T-helper 17 cell (primary cell): ENCODE measurements at places on chromosomes 11 and 22.
A peak's percentile ranks its signal among the peaks of the same experiment; 100 is the strongest.

DNA sequence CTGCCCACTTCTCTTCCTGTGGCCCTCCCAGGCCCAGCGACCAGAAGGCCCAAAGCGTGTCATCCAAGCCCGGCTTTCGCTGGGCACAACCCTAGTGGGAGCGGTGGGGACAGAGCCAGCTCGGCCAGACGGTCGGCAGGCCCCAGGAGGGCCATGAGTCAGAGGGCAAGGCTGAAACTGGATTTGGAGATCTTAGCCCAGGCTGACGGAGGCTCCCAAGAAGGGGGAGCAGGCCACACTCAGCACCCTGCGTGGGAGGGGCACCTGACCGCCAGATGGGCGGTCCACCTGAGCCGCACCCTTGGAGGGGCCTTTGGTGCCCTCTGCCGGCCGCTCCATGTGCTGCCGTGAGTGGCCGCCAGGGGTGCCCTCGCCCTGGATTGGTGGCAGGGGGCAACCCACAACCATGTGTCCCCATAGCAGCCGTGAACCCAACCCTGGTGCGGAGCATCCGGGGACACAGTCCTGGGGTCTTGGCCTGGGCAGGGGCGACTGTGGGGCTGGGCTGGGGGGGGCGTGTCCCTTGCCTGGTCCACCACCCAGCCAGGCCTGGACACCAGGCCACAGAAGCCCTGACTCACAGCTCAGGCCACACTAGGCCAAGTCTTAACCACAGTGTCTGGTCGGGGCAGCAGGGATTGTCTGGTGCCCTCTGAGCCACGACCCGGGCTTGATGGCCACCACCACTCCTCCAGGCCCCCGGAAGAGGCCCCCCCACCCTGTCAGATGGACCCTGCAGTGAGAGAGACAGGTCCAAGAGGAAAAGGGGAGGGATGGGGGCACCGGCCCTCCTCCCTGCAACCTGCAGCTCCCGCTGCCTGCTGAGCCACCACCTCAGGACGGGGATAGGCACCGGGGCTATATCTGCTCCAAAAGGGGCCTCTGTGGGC lies 19.2 kb upstream of the TALDO1 start:
- peaks cover 1% of the 10 kb centered on the region for H3K36me3 ChIP-seq
- no peak overlapping the region for H3K27ac ChIP-seq
- peaks cover 3% of the 10 kb centered on the region for H3K27me3 ChIP-seq
- H3K4me1 ChIP-seq, result peaks cover 6% of the 10 kb centered on the region
- H3K4me3 ChIP-seq, result peak overlapping the region; percentile 36

DNA sequence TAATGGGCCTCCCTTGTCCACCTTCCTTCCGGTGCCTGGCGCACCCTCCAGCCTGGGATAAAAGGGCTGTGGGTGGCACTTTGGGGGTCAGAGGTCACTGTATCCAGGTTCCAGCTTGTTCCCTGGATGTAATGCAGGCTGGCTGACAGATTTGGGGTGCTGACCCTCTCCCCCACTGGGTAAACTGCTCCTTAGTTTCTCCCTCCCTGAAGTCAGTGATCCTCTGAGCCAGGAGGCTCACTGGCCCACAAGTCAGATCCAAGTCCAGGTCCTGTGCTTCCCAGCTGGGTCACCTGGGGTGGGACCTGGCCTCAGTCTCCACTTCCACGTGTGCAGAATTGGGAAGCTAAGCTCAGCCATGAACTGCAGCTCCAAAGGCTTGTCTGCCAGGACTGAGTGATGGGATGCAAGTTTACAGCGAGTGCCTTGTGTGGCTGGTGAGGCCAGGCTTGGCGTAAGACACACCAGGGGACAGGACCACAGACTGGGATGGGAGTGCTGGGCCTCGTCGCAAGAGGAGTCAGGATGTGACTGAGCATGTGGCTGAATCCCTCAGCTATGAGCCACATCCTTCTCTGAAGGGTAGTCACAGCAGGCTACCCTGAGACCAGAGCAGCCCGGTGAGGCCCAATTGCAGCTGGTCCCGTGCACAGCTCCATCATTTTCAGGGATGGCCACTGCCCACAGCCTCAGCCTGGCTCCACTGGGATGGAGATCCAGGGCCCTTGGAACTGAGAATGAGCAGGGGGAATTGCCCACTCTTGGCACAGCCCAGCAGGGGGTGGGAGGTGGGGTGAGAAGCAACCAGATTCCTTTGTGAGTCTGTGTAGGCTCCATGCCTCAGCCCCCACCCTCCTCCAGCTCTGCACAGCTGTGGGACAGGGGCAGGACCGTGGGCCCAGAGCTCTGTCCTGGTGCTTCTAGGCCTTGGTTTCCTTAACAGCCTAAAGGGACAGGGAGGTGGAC lies 7.2 kb downstream of the SHISA8 start:
- peaks cover 21% of the 10 kb centered on the region for H3K4me1 ChIP-seq
- H3K27ac ChIP-seq, result peak overlapping the region; percentile 68
- H3K27me3 ChIP-seq, result peaks cover 20% of the 10 kb centered on the region
- no peak for DNase-seq
- peaks cover 2% of the 10 kb centered on the region for H3K36me3 ChIP-seq

DNA sequence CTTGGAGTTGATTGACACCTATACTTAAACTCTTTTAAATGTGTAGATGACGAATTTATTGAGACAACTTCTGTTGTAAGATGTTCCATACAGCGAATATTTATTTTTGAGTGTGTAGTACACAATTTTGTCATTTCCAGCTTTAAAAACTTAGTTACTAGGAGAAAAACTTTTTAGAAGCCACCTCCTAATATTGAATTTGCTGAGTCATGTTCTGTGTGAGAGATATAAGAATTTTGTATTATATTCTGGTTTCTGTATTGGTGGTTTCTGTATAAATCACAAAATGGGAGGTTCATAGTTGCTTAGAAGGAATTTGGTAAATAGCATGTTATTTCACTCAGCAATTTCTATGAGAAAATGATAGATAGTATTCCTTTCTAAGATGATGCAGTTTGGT lies 171.3 kb downstream of the WNT11 start:
- DNase-seq, result no peak
- no peak overlapping the region for H3K27ac ChIP-seq
- no peaks in the 10 kb centered on the region for H3K27me3 ChIP-seq
- H3K4me3 ChIP-seq, result no peak overlapping the region
- no peaks in the 10 kb centered on the region for H3K36me3 ChIP-seq
- H3K4me1 ChIP-seq, result peaks cover 4% of the 10 kb centered on the region

DNA sequence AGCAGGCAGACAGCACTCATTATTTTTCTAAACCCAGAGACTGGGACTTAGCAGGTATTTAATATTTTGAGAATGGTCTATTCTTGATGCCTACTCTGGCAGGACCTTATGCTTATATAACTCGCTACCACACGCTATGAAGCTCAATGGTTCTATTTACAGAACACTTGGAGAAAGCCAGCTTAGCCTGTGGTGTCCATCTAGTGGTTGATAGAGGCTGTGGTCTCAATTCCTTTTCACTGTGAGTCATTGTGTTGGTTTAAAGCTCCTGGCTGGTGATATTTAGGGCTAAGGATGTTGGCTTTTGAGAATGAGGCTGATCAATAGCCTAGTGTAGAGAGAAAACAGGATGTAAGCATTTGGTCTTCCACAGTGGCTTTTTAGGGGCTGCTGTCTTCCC lies 206.4 kb downstream of the DBX1 start:
- H3K27ac ChIP-seq, result no peak overlapping the region
- no peak for DNase-seq
- H3K36me3 ChIP-seq, result peaks cover 3% of the 10 kb centered on the region
- peaks cover 6% of the 10 kb centered on the region for H3K4me1 ChIP-seq

DNA sequence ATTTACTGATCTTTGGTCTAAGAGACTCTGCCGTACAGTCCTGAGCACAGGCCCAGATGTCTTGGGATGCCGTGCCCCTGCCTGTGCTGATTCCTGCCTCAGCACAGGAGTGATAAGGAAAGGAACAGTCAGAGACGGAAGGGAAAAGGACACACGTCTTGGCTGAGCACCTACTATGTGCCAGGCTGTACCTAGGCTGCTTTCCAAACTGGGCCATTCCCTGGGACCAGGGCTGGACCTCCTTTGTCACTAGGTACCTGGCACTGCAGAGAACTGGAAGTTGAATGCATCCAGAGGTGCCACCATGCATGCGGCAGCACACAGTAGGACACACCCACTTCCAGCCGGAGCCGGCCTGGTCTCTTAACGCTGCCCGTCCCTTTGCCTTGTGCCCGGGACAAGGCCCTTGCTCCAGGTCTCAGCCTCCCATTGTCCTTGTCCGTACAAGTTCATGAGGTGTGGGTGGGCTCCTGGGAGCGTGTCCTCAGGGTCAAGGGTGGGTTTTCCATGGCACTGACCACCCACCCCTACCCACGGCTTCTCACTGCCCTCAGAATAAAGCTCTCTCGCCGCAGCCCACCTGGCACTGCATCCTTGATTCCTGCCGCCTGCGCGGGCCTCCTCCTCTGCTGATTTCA lies 1.1 kb upstream of the SSTR3 start:
- H3K27me3 ChIP-seq, result no peaks in the 10 kb centered on the region
- no peak overlapping the region for H3K4me3 ChIP-seq
- no peaks in the 10 kb centered on the region for H3K36me3 ChIP-seq

DNA sequence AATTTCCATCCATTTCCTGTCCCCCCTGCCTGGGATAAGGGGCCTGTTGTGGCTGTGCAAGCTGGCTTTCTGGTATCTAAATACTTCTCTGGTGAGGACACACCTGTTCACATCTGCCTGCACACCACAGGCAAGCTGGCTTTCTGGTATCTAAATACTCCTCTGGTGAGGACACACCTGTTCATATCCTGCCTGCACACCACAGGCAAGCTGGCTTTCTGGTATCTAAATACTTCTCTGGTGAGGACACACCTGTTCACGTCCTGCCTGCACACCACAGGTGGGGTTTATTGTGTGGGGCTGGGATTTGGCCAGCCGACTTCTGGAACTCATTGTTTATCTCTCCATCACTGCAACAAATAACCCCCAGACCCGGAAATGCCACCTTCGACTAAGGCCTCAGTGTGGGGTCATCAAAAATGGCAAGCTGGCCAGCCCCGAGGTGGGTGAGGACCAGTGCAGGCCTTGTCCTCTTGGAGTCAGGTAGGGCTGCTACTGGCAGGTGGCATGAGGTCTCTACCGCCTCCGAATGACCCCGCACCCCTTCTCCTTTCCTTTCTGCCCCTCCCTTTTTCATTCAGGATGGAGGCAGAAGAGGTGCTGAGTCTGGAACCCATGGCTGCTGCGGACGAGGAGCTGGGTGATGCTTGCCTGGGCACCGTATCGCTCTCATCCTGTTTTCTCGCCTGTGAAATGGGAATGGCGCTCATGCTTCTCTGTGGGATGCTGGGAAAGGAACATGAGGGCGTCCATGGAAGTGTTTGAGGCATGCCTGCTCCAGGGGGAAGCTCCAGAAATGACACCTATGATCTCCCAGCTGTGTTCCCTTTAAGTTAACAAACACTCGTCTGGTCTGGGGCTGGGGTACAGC lies 43.5 kb upstream of the MYEOV start:
- H3K36me3 ChIP-seq, result peaks cover 4% of the 10 kb centered on the region
- H3K27me3 ChIP-seq, result peaks cover 34% of the 10 kb centered on the region
- no peaks in the 10 kb centered on the region for H3K4me1 ChIP-seq
- no peak overlapping the region for H3K27ac ChIP-seq

- H3K27ac ChIP-seq, result no peak overlapping the region
- H3K36me3 ChIP-seq, result no peaks in the 10 kb centered on the region
- no peak overlapping the region for H3K4me3 ChIP-seq
- DNase-seq, result no peak
- H3K4me1 ChIP-seq, result peaks cover 13% of the 10 kb centered on the region
- no peaks in the 10 kb centered on the region for H3K27me3 ChIP-seq
These were observed 37.3 kb upstream of the CXCR5 start for GRCh38 chr11:118846181-118846935.

GRCh38 chr11:35968386-35969088 lies 24.7 kb downstream of the LDLRAD3 start:
- H3K36me3 ChIP-seq, result peaks cover 2% of the 10 kb centered on the region
- H3K4me1 ChIP-seq, result no peaks in the 10 kb centered on the region
- peaks cover 16% of the 10 kb centered on the region for H3K27me3 ChIP-seq
- no peak overlapping the region for H3K27ac ChIP-seq

- H3K4me3 ChIP-seq, result no peak overlapping the region
- no peaks in the 10 kb centered on the region for H3K36me3 ChIP-seq
- peaks cover 2% of the 10 kb centered on the region for H3K4me1 ChIP-seq
- H3K27me3 ChIP-seq, result no peaks in the 10 kb centered on the region
- no peak overlapping the region for H3K27ac ChIP-seq
These were observed 29.6 kb upstream of the UPB1 start for GRCh38 chr22:24465566-24465965.

DNA sequence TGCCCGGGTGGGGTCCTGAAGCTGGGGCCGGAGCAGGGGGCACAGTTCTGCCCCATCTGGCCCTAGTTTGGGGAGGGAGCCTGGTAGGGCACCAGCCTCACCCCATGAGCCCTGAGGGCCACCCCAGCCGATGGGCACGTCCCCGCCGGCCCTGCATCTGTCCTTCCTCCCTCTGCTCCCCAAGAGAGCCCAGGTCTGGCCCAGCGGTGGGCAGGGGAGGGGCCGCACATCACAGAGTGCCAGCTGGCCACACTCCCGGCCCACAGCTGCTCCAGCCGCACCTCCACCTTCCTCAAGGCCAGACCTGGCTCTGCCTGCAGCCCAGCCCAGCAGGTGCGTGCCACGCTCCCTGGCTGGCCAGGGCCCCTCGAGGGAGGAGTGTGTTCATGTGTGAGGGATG lies 21.6 kb downstream of the BRSK2 start:
- no peak overlapping the region for H3K4me3 ChIP-seq
- no peaks in the 10 kb centered on the region for H3K27me3 ChIP-seq
- no peak overlapping the region for H3K27ac ChIP-seq
- no peak for DNase-seq

GRCh38 chr11:134352111-134352510 lies 20.3 kb downstream of the GLB1L2 start:
- H3K4me1 ChIP-seq, result peaks cover 16% of the 10 kb centered on the region
- no peak overlapping the region for H3K27ac ChIP-seq
- H3K4me3 ChIP-seq, result no peak overlapping the region
- H3K27me3 ChIP-seq, result no peaks in the 10 kb centered on the region
- no peaks in the 10 kb centered on the region for H3K36me3 ChIP-seq

DNA sequence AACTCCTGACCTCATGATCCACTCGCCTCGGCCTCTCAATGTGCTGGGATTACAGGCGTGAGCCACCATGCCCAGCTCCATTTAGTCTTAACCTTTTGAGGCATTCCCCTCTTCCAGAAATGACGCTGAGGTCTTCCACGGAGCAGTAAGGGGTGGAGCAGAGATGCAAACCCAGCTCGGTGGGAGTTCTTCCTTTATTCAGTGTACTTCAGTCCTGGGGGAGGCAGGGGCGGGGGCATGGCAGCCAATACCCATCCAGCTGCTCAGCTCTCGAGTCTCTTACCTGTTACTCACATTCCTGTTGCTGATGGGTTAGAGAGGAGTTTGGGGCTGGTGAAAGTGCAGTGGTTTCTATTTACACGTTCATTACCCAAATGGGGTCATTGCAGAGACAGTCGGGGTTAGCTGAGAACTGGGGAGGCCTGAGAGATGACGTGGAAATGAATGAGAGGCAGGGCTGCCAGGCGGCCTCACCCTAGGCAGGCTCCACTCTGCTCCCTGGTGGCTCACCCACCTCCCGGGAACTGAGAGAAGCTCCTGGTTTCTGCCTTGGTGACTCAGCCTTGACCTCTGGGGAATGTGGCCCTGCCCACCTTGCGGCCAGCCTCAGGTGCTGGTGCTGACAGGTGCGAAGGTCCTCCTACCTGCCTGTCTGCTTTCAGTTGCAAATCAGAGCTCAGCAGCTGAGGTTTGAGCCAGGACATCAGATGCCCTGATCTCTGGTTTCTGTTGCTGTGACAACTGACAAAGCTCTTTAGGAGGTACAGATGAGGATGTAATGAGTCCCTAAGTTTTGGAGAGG lies 13.4 kb upstream of the ST14 start:
- H3K4me3 ChIP-seq, result peak overlapping the region; percentile 49
- peaks cover 2% of the 10 kb centered on the region for H3K36me3 ChIP-seq
- H3K27ac ChIP-seq, result peak overlapping the region; percentile 83
